ENCODE measurements at places on chromosomes 5 and 9.

GRCh38 chr5:175340180-175340579 is 103.8 kb downstream of the DRD1 start:
- DNase-seq, result no peak

DNA sequence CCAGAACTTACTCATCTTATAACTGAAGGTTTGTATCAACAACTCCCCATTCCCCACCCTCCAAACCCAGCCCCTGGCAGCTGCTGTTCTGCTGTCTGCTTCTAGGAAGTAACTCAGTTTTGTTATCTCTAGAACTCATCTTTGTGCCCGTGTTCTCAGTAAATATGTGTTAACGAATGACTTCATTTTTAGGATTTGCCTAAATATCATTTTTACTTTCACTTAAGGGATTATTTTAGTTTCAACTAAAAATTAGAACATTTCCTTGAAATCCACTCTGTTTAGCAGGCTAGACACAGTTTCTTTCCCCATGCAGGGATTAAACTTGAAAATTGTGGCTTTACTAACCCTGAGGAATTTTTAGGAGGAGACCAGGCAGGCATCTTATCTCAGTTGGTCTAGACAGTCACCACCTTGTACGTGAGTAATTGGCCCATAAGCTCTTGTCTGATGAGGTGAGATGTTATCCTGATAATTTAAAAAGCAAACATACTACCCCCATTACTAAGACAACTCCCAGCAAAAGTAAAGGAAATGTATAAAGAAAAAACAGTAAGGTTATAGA is 68.2 kb upstream of the TNFAIP8 start:
- DNase-seq, result no peak

DNA sequence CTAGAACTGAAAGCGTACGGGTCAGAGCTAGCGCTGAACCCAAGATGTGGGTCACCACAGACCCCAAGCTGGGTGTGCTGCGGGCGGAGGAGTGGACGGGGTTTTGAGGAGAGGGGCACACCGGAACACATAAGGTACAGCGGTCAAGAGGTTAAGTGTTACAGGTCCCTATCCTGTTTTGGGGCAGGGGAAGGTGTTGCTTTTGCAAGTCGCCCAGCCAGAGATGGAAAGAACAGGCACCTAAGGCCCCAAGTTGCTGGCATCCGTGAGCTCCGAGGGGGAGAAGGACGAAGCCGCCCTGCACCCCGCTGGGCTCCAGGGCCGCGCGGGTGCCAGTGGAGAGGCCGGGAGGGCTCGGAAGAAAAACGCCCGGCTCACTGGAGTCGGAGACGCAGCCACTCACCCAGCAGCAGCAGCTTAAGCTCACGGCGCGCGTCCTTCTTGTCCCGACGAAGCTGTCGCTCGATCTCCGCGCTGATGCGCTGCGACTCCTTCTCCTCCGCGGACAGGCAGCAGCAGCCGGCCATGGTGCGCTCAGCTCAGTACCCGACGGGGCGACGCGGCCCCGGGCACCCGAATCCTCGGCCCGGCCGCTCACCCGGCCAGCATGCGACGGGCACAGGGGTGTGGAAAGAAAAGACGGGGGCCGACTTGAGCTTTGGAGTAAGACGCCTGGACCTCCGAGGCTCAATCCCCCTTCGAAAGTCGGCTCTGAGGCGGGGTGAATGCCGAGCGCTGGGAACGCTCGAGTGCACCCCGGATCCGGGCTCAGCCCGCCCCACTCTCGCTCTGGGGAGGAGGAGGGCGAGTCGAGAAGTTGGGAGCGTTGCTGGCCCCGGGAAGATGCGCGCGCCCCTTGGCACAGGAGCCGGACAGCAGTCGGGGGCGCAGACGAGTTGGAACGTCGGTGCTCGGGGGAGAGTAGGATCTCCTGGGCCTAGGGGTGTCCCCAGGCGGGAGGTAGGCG is 572 bp downstream of the GNA14 start:
- peak; percentile 38 for DNase-seq

DNA sequence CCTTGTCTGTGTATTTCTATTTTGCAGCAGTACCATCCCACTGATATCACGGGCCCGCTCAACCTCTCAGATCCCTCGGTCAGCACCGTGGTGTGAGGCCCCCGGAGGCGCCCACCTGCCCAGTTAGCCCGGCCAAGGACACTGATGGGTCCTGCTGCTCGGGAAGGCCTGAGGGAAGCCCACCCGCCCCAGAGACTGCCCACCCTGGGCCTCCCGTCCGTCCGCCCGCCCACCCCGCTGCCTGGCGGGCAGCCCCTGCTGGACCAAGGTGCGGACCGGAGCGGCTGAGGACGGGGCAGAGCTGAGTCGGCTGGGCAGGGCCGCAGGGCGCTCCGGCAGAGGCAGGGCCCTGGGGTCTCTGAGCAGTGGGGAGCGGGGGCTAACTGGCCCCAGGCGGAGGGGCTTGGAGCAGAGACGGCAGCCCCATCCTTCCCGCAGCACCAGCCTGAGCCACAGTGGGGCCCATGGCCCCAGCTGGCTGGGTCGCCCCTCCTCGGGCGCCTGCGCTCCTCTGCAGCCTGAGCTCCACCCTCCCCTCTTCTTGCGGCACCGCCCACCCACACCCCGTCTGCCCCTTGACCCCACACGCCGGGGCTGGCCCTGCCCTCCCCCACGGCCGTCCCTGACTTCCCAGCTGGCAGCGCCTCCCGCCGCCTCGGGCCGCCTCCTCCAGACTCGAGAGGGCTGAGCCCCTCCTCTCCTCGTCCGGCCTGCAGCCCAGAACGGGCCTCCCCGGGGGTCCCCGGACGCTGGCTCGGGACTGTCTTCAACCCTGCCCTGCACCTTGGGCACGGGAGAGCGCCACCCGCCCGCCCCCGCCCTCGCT is 1.9 kb downstream of the LRRC26 start:
- DNase-seq, result no peak

GRCh38 chr5:173452119-173452905 is 124.1 kb upstream of the STC2 start:
- no peak for DNase-seq

DNA sequence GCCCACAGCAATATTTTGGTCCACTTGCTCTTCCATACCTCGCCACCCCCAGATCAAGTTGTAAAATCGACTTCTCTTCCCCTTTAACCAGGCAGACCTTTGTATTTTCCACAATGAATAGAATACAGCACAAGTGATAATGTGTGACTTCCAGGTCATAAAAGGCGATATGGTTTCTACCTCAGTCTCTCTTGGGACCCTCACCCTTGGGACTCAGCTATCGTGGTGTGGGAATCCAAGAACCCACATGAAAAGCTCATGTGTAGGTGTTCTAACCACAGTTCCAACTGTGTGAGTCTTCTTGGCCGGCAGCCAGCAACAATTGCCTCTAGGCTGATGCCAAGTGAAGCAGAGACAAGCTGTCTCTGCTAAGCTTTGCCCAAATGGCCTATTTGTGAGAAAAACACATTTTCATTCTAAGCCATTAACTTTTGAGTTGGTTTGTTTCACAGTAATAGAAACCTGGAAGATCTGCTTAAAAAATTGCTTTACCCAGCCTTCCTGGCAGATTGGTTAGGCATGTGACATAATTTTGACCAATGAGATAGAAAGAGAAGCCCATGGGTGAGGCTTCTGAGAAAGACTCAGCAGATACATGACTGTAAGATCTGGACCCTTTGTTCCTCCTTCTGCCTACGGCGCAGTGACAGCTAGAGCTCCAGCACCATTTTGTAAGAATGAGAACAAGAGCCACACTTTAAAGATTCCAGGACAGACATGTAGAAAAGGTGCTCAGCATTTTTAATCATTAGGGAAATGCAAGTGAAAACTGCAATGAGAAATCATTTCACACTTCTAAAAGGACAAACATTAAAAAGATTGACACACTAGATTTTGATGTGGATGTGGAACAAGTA is 18.3 kb upstream of the MLLT3 start:
- DNase-seq, result no peak

DNA sequence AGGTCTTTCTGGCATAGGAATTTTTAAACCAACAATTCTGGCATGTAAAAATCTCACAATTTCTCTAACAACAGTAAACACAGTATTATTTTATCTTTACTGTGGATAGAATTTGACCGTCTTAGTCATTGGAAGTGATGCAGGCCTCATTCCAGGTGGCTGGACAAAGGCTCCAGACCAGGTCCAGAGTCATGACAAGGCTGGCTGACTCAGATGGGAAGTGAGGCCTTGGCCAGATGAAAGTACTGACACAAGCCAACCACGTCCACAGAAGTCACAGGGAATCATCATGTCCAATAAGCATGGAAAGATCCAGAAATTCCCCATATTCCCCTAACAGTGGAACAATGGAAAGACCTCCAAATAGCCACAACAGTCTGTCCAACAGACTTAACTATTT is 12.4 kb downstream of the SPOCK1 start:
- DNase-seq, result no peak

GRCh38 chr9:16867576-16868311 is 2.7 kb downstream of the BNC2 start:
- DNase-seq, result no peak

DNA sequence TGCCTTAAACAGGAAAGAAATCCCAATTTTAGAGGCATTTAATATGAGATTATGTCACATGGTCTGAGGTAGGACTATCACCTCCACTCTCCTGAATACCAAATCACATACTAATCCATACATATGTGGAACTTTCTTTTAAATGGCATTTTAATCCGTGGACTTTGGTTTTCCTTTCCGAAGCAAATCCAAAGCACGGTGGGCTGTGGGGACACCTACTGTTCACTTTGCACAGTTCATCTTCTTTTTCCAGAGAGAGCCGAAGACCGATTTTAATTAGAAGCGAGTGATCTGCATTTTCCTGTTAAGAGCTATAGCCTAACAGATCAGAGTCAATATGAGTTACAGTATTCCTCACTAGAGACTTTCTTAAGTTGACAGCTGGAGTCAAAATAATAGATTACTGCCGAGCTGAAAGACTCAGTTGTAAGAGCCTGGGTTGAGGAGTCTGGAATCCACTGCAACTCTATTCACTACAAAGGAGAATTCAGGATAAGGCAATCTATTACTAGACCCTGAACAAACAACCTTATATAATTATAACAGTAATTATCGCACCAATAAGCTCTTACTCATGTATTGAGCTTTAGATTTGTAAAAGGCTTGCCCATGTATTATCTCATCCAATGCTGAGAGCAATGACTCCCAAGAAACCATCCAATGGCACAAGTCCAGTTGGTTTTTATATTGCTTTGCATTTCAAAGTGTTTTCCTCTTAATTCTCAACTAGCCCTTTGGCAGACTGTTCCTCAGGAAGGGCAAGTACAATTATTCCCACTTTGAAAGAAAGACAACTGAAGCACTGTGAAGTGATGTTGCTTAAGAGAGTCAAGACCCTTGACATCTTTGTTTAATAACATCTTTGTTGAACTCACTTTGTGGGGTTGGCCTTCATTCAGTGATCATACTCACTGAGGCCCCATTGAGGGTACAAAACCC is 144.7 kb downstream of the TRPM6 start:
- DNase-seq, result peak; percentile 36

GRCh38 chr5:122192497-122193496 is 63.5 kb downstream of the ZNF474 start:
- peak; percentile 51 for DNase-seq

GRCh38 chr9:97411440-97411788 is 482 bp upstream of the TDRD7 start:
- DNase-seq, result no peak

DNA sequence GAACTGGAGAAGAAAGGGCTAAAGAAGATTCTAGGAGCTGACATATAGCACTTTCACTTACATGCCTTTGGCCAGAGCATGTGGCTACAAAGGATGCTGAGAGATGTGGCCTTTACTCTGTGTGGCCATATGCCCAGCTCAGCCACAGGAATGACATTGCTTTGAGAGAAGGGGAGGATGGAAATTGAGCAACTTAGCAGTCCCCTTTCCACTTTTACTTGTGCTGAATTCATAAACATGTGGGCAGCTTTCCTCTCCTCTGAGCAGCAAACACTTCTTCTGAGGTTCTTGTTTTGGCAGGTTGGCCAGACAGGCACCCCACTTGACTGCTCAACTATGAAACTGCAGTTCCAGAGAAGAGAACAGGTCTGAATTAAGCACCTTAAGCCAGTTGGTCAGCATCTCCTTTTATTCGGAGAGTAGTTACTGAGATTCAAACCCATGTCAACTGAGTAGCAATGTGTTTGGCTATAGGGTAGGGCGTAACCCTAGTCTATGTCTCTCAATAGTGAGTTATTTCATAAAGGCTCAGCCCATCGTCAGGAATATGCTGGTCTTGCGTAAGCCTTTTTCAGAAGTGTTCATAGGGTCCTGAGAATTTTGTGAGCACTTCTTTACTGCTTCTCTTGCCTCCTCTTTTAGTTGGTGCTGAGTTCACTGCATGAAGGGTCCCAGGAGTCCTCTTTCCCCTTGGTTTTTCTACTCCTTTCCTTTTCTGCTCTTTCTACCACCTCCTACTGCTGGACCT is 134.5 kb downstream of the PALM2AKAP2 start:
- DNase-seq, result no peak

GRCh38 chr9:84140535-84141101 is 160.0 kb downstream of the RMI1 start:
- DNase-seq, result peak; percentile 12

DNA sequence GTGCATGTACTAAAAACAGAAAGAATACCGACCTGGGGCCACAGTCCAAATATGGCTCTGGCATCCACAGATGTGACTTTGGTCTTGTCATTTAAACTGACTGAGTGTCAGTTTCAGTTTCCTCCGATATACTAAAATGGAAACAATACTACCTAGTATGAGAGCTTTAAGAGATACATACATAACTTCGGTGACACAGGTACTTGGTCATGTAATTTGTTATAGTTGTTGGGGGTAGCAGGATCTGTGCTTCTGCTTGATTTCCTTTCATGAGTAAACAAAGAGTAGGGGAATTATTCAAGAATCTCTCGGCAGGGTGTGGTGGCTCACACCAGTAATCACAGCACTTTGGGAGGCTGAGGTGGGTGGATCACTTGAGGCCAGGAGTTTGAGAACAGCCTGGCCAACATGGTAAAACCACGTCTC is 32.1 kb downstream of the MTMR12 start:
- DNase-seq, result no peak

- no peak for DNase-seq
Observed at GRCh38 chr9:75995066-75995465, 104.6 kb downstream of the PCSK5 start.

- DNase-seq, result no peak
Observed at GRCh38 chr5:117058740-117059139, 484.1 kb upstream of the SEMA6A start.

DNA sequence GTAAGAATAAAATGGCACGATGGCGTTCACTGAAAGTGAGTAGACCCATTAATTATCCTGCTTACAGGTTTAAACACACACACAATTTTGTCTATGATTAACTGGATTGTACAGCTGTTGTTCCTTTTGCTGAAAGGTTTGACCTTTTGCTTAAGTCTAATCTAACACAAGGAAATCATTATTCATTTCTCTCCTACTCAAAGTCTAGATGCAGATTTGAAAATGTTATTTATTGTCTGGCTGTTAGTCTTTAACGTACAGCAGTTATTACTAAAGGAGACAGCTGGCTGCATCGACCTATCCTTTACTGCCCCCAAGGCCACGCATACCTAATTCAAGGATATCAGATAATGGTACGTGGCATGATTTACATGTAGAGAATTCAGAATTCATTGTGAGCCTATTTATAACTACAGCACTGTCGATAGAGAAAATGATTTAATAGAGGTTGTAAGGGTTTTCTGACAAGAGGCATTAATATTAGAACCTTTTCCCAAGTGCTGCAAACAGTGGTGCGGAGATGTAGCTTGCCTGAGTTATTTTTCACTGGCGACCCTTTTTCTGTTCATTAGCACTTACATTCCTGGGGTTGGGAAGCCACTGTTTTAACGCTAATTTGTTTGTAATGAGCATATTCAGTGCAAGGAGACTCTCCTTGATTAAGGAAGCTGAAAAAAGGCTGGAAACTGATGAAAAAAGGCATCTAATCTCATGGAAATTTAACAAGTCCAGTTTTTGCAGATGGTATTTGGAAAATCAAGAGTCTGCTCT is 368.4 kb upstream of the GRAMD2B start:
- no peak for DNase-seq

All from endothelial cell (in vitro differentiated cells).